Mammary epithelial cell (primary cell): ENCODE measurements at places on chromosomes 13 and 19. TPM values are rescaled to one million over a fixed set of nuclear protein-coding genes. Genes with fewer than 3 reads are reported as not detected.

PRRG2 gene
- total RNA-seq, result 14.3 and 19.6 TPM in 2 replicates

PRSS57 gene
- not detected in 2 replicates for total RNA-seq

BLOC1S3 gene
- 14.4 and 17.3 TPM in 2 replicates for total RNA-seq

ACP7 gene
- 3.3 TPM for total RNA-seq

ATP8B3 gene
- total RNA-seq, result 1.0 TPM

MBD3L3 gene
- not detected for total RNA-seq
